ENCODE measurements at places on chromosomes 6 and 20.

- DNase-seq: no peak
Measured at GRCh38 chr20:17615645-17616479, 46.0 kb downstream of the DSTN start.

DNA sequence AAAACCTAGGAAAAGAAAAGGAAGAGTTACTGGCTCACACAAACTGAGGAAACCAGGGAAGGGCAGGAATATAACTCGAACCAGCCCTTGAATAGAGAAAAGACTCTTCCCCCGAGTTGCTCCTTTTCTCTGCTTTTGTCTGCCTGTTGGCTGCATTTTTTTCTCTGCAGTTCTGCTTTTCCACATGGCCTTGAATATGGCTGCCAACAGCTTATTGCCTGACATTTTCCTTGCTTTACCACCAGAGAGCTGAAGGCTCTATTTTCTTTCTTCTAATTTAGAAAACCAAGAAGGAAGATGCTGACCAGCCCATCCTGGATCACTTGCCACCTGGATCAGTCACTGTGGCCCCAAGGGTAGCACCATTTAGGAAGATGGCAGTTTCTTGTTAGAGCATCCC, 164.8 kb upstream of the MAN1A1 start:
- no peak for DNase-seq

DNA sequence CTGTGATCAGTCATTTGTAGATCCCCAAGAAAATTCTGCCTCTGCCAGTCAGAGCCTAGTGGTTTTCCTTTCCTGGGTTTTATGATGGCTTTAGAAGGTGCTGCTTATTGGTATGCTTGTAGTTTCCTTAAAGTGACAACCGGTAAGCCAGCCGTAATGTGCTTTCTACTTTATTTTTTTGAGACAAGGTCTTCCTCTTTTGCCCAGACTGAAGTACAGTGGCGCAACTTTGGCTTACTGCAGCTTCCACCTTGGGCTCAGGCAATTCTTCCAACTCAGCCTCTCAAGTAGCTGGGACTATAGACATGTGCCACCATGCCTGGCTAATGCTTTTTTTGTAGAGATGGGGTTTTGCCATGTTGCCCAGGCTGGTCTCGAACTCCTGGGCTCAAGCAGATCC, 23.5 kb downstream of the MCM8 start:
- no peak for DNase-seq

DNA sequence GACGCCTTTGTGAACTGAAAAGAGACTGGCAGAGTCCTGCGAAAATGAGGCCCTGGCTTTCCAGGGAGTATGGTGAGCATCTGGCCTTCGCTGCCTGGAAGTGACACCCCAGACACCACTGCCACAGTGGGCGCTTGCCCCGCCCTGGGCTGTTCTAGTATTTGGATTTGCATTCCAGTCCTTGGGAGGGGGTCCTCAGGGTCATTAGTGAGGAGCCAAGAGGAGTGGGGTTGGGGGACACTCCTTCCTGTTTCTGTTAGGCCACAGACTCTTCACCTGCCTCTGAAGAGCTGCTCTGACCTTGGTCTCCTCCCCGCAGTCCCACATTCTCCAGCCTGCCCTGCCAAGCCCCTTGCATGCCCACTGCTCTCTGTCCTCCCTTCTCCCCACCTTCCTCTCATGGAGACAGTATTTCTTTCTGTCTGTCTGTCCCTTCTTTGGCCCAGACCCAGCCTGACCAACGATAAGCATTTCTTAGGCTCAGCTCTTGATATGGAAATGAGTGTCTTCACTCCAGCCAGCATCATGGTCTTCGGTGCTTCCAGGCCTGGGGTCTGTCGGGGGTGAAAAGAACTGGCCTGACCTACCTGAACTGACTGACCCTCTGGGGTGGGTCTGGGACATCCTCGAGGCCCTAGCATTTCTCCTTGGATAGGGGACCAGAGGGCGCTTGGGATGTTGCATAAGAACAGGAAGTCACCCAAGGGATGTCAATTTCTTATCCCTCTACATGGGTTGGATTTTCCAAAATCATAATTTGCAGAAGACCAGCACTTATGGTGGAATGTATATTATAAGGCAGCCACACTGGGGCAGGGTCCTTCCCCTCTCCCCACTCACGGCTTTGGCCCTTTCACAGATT, 19.4 kb downstream of the SLC9A8 start:
- DNase-seq: no peak

DNA sequence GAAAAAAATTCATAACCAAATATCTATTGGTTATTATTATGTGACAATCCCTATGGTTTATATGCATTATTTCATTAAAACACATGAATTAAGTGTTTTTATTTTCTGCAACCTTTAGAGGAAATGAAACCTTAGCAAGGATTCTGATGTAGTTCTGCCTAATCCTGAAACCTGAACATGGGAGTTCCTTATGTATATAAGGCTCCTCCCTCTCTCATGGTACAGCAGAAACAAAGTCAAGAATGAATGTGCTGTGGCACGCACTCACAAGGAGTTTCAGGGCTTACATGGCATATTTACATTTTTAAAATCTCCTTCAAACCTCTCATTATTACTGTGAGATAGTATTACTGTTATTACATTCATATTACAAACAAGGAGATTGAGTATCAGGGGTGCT, 426.4 kb upstream of the CITED2 start:
- no peak for DNase-seq

- DNase-seq: no peak
Measured at GRCh38 chr20:23178806-23179205, 92.7 kb upstream of the CD93 start.

GRCh38 chr20:43839793-43840199, 74.9 kb upstream of the TOX2 start:
- no peak for DNase-seq

- no peak for DNase-seq
Measured at GRCh38 chr6:1797801-1798200, 188.1 kb downstream of the FOXC1 start.

DNA sequence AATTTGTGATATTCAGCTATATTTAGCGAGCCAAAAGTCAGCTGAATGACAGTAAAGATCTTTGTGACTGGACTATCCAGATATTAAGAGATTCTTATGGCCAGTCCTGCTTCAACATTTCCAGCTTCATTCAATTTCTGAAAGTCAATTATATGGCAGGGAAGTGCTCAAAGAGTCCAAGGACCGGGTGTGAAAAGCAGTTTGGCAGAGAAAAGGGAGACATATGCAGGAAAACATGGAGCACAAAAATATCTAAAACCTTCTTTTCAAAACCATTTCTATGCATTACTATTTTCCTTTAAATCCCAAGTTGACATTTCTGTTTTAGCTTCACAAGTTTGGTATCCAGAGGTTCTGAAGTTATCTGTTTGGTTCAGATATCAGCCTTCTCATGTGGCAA, 5.0 kb downstream of the MPC1 start:
- no peak for DNase-seq

GRCh38 chr20:33172781-33173180, 4.8 kb downstream of the BPIFA2 start:
- no peak for DNase-seq

All from suprapubic skin (tissue), 4 donors.